Tongue (tissue), 3 donors: ENCODE measurements at places on chromosomes 3 and 15.
A peak's percentile ranks its signal among the peaks of the same experiment; 100 is the strongest.

GRCh38 chr3:34196914-34197313, 398.5 kb downstream of the PDCD6IP start:
- no peak for DNase-seq

DNA sequence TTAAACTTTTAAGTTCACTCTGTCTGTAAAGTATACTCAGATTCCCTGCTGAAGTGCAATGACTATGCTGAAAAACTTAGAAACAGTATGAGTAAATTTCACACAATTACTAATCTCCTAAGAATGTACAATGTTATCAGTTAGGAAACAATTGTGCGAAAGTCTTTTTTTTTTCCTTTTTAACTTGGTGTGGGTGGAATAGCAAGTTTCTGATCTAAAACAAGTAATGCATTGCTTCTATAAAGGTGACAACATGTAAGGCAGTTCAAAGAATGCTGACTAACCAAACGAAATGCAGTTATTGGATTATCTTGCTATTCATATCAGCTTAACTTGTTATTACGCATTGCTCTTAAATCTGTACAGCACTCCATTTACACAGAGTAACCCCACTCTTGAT, 19.3 kb upstream of the SLC12A8 start:
- DNase-seq, result no peak

GRCh38 chr3:56772952-56773938, 28.5 kb downstream of the ARHGEF3 start:
- DNase-seq, result no peak

- no peak for DNase-seq
Measured at GRCh38 chr3:53478921-53479664, 15.3 kb upstream of the CACNA1D start.

GRCh38 chr3:49217688-49218470, 46.5 kb downstream of the KLHDC8B start:
- DNase-seq, result peak; percentile 80

DNA sequence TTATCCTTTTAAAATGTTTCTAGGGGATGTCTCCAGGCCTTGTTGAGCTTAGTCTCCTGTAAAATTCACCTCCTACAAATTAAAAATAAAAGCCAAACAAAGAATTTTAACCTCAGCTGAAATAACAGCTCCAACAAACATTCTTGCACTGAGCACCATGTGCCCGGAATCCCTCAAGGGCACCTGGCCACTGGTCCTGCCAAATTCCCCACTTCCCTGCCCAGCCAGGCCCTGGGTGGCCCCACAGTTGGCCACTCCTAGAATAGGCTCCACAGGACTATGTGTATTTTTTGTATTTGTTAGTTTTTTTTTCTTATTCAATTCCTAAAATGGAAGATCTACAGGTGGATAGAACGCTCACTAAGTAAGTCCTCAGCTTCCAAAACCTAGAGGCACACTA, 33.1 kb upstream of the PLA2G4E start:
- DNase-seq, result no peak

DNA sequence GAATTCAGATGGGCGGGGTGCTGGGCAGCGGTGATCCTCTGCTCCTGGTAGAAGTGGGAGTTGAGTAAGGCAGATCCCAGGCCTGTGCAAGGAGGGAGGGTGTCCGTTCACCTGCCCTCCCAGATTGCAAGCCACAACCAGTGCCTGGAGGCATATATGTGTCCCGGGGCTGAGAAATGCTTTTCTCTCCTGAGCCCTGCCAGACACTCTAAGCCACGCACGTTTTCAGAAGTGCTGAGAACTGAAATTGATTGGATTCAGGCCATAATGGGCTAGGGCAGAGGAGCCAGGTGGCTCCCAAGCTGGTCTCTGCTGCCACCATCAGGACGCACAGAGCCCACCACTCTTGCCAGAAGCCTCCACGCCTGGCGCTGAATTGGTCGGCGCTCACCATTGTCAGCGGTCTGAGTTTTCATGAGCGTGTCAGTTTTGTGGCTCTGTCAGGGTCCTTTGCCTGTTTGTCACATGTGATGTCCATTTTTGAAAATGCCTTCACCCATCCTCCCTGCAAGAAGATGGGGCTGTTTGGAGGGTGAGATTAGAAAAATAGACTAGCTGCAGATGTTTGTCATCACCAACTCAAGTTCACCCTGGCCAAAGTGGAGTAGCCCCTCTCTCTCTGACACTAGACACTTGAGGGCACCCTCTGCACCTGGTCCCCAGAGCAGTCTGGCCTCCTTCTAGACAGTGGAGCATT, 15.4 kb upstream of the BFSP2 start:
- peak; percentile 89 for DNase-seq

GRCh38 chr15:60374628-60375081, 23.1 kb downstream of the ANXA2 start:
- DNase-seq, result peak; percentile 88

GRCh38 chr3:27090275-27091041, 278.7 kb downstream of the NEK10 start:
- DNase-seq, result peak; percentile 61

- no peak for DNase-seq
Measured at GRCh38 chr15:61457050-61457733, 228.1 kb upstream of the RORA start.
